ENCODE measurements at places on chromosomes 2 and 18.

DNA sequence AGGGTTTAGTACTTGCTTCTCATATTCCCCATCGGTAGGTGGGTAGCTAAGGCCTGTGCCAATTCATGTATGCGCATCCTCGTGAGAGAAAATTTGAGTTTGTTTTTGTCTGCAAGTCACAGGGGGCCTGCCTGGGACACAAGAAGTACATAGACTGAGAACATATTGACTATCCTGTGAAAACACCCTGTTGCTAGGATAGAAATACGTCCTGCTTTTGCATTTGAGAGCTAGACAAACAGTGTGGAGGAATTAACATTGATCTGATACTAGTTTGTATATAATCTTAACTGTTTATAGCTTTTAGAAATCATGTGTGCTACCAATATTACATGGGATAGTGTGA lies 10.9 kb downstream of the WDR7 start:
- no peak overlapping the region for H3K4me3 ChIP-seq
- H3K36me3 ChIP-seq, result no peaks in the 10 kb centered on the region
- H3K4me1 ChIP-seq, result no peaks in the 10 kb centered on the region
- no peaks in the 10 kb centered on the region for H3K27me3 ChIP-seq
- no peak overlapping the region for H3K27ac ChIP-seq
- DNase-seq, result no peak

DNA sequence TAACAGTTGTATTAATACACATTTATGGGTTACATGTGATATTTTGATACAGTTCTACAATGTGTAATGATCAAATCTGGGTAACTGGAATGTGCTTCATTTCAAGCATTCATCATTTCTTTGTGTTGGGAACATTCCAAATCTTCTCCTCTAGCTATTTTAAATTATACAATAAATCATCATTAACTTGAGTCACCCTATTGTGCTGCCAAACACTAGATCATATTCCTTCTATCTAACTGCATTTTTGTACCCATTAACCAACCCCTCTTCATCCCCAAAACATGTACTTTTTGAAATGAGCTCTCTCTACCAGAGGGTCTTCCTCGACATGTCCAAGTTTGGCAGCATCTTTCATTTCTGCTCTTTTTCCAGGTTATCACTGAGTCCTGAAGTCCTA lies 81.1 kb upstream of the TTC39C start:
- H3K36me3 ChIP-seq, result no peaks in the 10 kb centered on the region

- no peak for DNase-seq
- no peak overlapping the region for H3K27ac ChIP-seq
- H3K4me1 ChIP-seq, result no peaks in the 10 kb centered on the region
- no peaks in the 10 kb centered on the region for H3K27me3 ChIP-seq
Observed at GRCh38 chr18:44759925-44760342, 79.2 kb downstream of the SETBP1 start.

DNA sequence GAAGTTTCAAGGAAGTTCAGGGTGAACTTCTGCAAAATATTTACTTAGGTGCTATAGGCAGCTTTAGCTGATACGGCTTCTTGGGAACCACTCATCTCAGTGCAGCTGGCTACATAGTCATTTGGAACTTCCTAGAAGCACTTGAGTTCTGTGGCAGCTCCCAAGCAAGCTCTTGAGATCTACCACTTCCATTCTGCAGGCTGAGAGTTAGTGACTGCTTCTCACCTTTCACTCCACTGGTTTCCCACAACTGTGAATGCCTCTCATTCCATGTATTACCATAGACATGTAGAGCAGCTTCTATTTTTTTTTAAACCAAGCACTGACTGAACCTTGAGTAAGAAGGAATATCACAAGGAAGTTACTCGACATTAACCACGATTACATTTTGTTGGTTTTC lies 994.1 kb upstream of the ACVR2A start:
- H3K36me3 ChIP-seq, result no peaks in the 10 kb centered on the region
- no peaks in the 10 kb centered on the region for H3K27me3 ChIP-seq
- H3K4me3 ChIP-seq, result no peak overlapping the region
- no peak overlapping the region for H3K27ac ChIP-seq
- no peak for DNase-seq

DNA sequence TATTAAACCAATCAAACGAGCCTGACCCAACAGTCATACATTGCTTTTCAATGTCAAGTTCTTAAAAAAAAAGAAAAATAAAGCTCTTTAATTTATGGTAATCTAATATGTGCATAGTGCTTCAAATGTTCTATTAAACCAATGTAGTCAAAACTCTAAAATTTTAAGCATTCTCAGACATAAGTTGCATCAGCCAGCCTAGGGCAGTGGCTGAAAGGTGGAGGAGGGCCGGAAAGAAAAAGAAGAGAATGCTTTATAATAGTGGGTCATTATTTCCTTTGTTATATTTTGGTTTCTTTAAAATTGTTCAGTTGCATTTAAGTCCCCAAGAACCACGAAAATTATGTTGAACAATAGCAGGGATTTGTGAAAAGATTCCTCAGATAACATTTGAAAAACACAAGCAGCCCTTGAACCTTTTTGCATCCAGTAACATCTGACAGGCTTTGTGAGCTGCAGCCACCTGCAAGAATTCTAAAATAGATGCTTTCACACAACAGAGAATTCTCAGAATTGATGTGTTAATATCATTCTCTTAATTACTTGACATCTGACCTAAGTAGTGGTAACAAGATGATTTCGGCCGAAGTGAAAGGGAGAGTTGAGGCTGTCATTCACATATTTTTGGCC lies 252.1 kb downstream of the CDCA7 start:
- no peak overlapping the region for H3K4me3 ChIP-seq
- H3K4me1 ChIP-seq, result no peaks in the 10 kb centered on the region
- H3K27me3 ChIP-seq, result no peaks in the 10 kb centered on the region
- DNase-seq, result no peak

- no peaks in the 10 kb centered on the region for H3K27me3 ChIP-seq
- H3K4me3 ChIP-seq, result no peak overlapping the region
- H3K27ac ChIP-seq, result no peak overlapping the region
- H3K36me3 ChIP-seq, result no peaks in the 10 kb centered on the region
- H3K4me1 ChIP-seq, result no peaks in the 10 kb centered on the region
Observed at GRCh38 chr2:25489631-25490030, 147.9 kb upstream of the DNMT3A start.

GRCh38 chr2:126650994-126651393 lies 5.0 kb upstream of the GYPC start:
- H3K4me1 ChIP-seq, result no peaks in the 10 kb centered on the region
- H3K4me3 ChIP-seq, result no peak overlapping the region
- DNase-seq, result no peak
- no peaks in the 10 kb centered on the region for H3K27me3 ChIP-seq
- no peak overlapping the region for H3K27ac ChIP-seq

DNA sequence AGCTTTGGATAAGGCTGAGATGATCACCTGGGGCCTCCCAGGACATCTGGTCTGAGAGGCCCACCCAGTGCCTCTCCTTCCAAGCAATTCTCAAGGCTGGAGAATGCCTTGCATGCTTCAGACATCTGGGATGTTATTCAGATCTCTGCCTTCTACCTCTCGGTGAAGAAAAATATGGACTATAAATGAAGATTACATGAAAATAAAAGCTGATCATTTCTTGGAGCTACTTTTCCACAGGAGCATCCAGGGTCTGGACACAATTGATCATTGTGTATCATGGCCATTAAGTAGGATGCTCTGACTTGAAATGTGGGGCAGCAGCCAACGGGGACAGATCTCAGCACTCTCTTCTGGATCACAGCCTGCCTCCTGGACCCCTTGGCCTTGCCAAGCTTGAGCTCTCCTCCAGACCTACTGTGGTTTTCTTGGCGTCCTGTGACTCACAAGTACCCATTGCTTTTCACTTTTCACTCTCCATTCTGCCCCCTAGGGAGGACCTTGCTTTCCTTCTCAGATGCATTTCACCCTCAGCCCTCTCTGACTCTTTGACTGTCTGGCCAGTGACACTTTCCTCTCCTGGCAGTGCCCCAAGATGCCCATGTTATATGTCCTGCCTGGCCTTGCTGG lies 203.1 kb downstream of the INSIG2 start:
- H3K27me3 ChIP-seq, result no peaks in the 10 kb centered on the region
- H3K4me1 ChIP-seq, result no peaks in the 10 kb centered on the region
- no peak for DNase-seq
- no peak overlapping the region for H3K4me3 ChIP-seq
- H3K27ac ChIP-seq, result no peak overlapping the region

DNA sequence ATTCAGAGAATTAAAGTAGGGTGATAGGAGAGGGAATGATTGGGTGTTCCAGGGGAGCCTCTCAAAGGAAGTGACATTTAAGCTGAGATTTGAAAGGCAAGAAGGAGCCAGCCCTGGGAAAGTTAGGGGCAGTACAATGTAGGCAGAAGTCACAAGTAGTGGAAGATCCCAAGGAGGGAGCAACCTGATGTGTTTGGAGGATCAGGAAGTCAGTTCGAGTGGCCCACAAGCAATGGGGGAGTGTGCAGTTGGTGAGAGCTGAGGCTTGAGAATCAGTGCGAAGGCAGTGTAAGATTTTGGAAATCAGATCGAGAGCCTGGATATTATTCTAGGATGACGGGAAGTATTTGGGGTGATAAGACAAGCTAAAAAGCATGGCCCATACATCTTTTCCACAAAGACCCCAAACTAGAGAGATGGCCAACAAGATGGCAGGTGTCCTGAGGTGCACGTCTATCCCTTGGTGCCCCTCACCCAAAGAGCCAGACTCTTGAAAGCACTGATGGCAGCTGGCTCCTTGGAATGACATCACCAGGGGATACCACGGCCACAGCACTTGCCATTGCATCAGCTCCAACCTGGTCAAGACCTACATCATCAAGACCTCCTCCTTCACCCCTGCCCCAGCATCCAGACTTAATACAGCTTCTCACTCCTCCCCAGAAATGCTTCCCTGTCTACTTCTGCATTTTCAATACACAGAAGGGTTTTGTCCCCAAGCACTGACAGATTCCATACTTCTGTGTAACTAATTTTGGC lies 127.3 kb downstream of the BCL2 start:
- H3K27ac ChIP-seq, result no peak overlapping the region
- no peak overlapping the region for H3K4me3 ChIP-seq
- H3K36me3 ChIP-seq, result no peaks in the 10 kb centered on the region

DNA sequence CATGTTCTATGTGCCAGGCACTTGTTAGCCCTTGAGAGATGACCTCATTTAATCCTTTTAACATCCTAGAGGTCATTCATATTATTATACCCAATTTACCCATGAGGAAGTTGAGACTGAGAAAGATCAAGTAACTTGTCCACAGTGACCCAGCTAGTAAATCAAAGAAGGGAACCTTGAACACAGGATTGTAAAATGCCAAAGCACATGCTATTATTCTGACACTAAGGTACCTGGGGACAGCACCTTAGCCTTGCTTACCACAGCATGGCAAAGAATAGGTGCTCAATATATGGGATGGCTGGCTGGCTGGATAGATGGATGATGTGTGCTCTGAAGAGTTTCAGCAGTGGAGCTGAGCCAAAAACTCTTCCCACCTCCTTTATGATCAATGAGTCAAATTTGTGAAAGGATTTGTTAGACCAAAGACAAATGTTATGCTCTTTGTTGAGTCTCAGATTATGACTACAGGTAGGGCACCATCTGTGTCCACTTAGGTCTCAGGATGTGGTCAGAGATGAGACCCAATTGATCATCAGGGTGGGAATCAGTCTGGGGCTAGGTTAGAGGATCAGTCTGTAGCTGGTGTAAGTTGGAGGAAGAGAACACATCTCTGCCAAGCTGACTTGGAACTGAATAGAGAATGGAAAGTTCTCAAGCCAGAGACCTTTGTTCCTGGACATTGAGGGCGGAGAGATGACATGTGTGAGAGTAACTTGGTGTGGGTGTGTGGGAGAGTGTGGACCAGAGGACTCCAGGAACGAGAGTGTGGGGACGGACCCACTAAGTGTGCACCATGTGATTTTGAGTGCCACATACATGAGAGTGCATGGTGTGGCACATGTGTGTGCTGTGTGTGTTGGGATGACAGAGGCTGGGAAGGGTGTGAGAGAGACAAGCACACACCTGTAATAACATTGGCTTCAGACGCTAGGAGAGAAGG lies 16.3 kb upstream of the PKDCC start:
- H3K4me1 ChIP-seq, result no peaks in the 10 kb centered on the region
- H3K27me3 ChIP-seq, result no peaks in the 10 kb centered on the region
- H3K27ac ChIP-seq, result no peak overlapping the region
- no peaks in the 10 kb centered on the region for H3K36me3 ChIP-seq
- no peak overlapping the region for H3K4me3 ChIP-seq

- H3K4me1 ChIP-seq, result peaks cover 4% of the 10 kb centered on the region
- H3K27me3 ChIP-seq, result no peaks in the 10 kb centered on the region
- no peaks in the 10 kb centered on the region for H3K36me3 ChIP-seq
- H3K4me3 ChIP-seq, result no peak overlapping the region
- H3K27ac ChIP-seq, result no peak overlapping the region
- no peak for DNase-seq
Observed at GRCh38 chr2:45678791-45679348, 27.4 kb downstream of the PRKCE start.

DNA sequence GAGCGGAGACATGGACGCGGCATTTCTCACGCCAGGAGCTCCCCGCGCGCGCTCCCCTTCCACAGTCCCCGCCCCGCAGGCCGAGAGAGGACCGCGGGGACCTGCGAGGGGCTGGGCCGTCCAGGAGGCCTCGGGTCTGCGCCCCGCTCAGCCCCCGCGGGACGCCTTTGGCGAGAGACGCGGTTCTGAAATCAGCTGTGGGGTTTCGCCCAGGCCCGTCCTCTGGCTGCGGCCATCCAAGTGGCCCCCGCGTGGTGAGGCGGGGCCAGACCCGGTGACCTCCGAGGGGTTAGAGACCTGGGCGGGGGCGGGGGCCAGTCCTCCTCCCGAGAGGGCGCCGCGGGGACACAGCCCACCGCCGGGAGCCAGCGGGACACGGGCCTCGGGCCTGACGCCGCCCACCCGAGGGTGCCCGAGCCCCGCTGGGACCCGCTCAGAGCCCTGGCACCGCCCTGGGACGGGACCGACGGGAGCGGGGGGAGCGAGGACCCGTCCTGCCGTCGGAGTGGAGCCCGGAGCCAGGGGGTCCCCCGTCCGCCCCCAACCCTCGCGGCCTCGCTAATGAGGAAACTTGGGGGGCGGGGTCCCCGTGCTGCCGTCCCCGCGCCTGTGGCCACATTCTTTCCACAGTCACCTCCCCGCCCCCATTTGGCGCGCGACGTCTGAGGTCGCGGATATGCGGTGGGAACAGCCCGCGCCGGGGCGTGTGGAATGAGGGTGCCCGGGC lies 6.1 kb upstream of the SALL3 start:
- no peak overlapping the region for H3K27ac ChIP-seq
- H3K4me3 ChIP-seq, result peak overlapping the region; percentile 20
- no peaks in the 10 kb centered on the region for H3K36me3 ChIP-seq
- no peak for DNase-seq
- peaks cover 7% of the 10 kb centered on the region for H3K4me1 ChIP-seq

GRCh38 chr2:178920916-178921513 lies 113.8 kb upstream of the TTN start:
- no peak overlapping the region for H3K4me3 ChIP-seq
- H3K4me1 ChIP-seq, result no peaks in the 10 kb centered on the region
- H3K27me3 ChIP-seq, result no peaks in the 10 kb centered on the region

DNA sequence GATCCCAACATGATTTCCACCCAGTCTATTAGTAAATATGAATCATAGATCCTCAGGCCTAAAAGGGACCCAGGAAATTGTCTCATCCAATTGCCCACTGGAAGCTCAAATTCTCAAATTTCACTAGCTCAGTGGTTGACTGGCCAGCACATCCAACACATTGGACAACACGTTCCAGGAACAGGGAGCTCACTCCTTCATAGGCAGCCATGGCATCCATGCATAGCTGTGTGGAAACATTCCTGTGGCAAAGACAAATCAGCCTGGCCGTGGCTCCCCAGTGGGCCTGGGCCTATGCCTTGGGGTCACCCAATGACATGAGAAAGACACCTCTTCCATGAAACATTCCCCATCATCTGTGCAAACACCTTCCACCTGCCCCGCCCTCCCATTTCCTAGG lies 261.1 kb downstream of the ANAPC1 start:
- no peak for DNase-seq
- no peaks in the 10 kb centered on the region for H3K4me1 ChIP-seq
- H3K27me3 ChIP-seq, result no peaks in the 10 kb centered on the region
- H3K27ac ChIP-seq, result no peak overlapping the region
- no peak overlapping the region for H3K4me3 ChIP-seq

All from prostate gland (tissue), 2 donors.